ENCODE measurements at places on chromosomes 11 and 22.

GRCh38 chr11:114082415-114082748 lies 22.9 kb downstream of the ZBTB16 start:
- no peak for DNase-seq

DNA sequence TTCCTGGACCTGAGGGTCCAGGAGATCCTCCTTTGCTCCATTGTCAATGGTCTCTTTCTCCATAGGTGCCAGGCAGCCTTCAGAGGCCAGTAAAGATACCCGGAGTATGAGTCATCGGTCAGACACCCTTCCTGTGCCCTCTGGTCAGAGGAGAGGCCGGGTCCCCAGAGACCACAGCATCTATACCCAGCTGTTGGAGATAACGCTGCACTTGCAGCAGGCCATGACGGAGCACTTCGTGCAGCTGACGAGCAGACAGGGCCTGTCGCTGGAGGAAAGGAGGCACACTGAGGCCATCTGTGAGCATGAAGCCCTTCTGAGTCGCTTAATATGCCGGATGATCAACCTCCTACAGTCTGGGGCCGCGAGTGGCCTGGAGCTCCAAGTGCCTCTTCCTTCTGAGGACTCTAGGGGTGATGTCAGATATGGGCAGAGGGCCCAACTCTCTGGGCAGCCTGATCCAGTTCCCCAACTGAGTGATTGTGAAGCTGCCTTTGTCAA lies at the start of gene ACCSL:
TSS of gene ACCSL (plus strand) at position 51 of the 501 bp plus-strand sequence. CDS start at position 107, 56 bp downstream.
- no peak for DNase-seq

- DNase-seq = no peak
Observed at GRCh38 chr11:123654566-123655081, at the start of gene SCN3B. TSS of gene SCN3B (minus strand) at chr11:123654624. CDS start at chr11:123653801, 823 bp downstream.

- no peak for DNase-seq
Observed at GRCh38 chr11:94181943-94182342, 53.3 kb downstream of the PANX1 start.

DNA sequence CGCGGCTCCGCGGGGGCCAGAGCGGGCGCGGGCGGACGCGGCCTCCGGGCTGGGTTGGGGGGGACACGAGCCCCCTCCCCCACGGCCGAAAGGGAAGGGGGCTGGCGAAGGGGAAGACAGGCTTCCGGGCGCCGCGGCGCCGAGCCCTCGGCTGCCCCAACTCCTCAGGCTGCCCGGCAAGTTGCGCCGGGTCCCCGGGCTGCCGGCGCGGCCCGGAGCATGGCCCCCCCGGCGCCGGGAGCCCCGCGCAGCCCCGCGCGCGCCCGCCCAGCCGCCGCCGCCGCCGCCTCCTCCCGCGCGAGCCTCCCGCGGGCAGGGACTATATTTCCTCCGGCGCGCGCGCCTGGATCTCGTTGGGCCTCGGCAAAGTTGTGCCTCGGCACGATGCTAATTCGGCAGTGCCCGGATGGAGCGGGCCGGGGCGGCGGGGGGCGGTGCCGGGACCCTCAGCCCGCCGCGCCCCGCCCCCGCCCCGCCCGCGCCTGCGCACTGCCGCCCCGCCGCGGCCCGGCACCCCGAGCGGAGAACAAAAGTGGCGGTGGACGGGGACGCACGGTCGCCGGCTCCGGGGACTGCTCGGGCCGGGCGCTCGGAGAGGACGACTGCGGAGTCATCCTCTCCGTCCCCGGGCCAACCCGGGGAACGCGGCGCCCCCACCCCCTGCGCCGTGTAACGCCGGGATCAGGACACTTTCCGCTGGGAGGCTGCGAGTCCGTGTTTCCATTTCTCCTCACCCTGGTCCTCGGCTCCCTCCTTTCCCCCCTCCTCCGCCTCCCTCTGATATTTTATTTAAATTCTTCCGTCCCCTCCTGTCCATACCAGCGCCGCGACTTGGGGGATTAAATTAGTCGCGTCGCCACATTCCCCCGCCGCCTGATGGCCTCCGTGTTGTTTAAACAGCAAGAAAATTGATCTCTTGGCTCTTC lies at the start of gene PHF21B:
TSS of gene PHF21B (minus strand) at position 400 of the 926 bp plus-strand sequence. CDS start 456 bp downstream, outside the sequence.
- no peak for DNase-seq

DNA sequence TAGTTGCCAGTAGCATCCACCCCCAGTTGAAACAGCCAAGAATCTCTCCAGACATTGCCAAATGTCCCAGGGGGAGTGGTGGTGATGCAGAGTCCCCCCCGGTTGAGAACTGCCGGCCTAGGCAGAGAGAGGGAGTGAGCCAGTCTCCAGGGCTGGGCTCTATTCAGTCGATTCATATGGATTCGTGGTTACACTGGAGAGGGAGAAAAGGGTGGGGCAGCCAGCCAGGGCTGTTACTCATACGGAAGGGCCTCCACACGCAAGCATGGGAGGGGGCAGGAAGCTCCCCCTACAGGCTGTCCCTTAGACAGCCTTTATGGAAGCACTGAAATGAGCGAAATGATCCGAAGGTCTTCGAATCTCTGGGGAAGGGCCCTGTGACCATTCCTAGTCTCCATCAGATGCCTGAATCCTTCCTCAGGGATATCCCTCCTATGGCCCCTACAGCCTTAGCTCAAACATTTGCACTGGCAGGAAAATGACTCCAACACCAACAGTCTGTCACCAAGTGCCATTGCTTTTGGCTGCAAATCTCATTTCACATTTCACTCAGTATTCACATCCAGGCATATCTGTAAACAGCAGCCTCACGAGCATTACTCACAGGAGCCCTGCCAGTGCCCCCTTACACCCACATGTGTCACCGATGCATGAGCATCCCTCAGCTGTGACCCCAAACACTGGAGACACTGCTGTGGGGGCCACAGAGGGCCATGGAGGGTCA lies 18.4 kb upstream of the TLCD5 start:
- DNase-seq = no peak

DNA sequence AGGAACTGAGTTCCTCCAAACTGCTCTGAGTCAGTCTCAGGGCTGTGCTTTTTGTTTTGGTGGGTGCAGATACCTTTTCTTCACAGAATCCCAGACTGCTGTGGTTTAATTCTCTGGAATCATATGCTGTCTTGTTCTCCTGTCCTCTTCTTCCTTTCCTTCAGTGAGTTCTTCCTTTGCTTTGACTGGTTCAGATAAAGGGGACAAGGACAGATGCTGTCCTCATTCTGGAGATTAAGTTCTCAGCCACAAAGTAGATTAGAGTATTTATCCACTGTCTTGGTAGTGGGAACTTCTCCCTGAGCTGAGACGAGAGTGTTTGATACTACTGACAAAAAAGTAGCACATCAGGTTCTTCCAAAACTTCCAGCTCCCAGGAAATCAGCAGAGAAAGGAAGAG lies 13.3 kb downstream of the ZDHHC5 start:
- no peak for DNase-seq

DNA sequence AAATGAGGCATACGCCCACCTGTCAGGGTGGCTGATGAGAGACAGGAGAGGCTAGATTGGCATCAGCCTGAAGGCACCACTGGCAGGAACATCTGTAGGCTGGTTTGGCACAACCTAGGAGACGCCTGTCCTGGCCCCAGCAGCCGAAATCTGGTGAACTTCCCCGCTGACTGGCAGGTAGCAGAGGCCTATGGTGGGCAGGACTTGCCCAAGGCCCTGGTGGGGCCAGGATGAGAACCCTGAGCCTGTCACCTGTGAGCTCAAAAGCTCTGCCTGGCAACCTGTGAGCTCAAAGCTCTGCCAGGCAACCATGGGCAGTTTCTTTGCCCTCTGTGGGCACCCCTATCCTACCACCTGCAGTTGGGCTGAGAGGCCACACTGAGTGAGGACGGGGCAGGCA lies 2.5 kb downstream of the DERL3 start:
- no peak for DNase-seq

DNA sequence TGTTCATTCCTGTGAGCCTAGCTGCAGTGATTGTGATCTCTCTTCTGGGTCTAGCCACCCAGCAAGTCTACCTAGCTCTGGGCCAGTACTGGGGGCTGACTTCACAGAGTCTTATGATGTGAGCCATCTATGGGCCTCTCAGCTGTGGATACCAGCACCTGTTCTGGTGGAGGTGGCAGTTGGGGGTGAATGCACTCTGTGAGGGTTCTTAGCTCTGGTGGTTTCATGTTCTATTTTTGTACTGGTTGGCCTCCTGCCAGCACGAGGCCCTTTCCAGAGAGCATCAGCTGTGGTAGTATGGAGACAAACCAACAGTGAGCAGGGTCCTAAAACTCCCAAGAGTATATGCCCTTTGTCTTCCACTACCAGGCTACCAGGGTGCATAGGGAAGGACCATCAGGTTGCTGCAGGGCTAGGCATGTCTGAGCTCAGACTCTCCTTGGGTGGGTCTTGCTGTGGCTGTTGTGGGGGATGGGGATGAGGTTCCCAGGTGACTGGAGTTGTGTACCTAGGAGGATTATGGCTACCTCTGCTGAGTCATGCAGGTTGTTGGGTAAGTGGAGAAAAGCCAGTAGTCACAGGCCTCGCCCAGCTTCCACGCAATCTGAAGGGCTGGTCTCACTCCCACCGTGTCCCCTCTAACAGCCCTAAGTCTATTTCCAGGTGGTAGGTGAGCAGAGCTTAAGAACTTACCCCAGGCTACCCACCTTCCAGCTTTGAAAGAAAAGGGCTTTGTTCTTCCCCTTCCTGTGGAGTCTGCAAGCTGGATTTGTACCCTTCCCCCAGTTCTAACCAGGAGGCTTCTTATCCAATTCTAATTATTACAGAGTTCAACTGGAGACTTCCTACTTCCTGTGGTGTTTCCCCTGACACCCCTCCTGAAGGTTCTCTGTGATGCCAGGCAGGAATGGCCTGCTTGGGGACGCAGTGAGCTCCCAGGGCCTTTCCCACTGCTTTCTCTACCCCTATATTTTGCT lies 250.7 kb downstream of the LUZP2 start:
- DNase-seq = no peak

DNA sequence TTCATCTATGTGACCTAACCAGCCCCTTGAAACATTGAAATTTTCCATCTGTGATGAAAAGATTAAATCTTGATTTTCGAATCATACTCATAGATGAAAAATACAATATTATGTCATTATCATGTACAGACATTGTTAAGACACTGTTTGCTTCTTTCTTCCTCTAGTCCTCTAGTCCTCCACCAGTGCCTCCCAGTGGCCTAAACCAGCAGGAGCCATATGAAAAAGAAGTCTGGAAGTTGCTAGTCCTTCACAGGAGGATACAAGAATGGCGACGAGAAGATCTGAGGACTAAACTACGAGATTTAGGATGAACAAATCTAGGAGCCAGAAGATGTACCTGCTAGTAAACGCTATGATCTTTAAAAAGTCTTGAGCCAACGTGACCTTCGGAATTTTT lies 134.1 kb downstream of the SLC17A6 start:
- DNase-seq = no peak

DNA sequence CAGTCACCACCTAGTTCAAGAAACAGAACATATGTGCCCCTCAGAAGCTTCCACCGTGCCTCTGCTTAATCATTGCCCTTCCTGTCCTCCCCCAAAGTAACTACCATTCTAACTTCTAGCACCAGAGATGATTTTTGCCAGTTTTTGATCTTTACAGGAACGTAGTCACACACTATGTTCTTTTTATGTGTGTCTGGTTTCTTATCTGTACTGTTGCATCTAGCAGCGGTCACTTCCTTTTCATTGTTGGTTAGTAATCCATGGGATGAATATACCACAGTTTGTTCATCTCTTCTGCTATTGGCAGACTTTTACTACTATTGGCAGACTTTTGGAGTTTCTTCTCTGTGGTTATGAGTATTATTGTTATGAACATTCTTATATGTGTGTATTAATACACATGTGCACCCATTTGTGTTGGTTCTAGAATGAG lies 34.6 kb downstream of the SPECC1L start:
- DNase-seq = no peak

GRCh38 chr11:76023236-76024068 lies 182.8 kb downstream of the WNT11 start:
- no peak for DNase-seq

DNA sequence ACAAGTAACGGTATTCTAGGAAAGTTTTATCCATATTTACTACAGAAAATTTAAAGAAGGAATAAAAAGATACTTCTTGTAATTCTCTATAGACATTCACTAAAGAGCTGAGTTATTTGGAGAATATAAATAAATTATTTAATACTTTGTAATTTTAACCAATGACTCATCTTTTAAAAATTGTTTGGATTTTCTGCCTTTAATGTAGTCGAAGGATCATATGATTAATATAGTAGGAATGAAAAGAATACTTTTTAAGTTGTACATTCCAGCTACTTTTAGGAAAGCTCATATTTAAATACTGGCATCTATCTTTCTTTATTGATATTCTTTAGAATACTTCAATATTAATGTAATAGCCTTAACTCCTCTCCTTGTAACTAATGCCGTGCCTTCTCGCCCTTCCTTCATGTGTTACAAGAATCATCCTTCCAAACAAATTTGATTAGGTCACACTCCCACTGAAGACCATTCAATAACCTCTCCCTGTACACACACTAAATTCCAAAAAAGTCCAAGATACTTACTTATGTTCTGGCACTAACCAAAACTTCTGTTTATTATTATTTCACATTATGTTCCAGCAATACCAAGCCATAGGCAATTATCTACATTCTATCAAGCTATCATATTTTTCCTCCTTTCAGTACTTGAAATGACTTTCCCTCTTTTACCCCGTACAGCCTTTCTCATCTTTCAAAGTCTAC lies 501.9 kb downstream of the CNTN5 start:
- no peak for DNase-seq

DNA sequence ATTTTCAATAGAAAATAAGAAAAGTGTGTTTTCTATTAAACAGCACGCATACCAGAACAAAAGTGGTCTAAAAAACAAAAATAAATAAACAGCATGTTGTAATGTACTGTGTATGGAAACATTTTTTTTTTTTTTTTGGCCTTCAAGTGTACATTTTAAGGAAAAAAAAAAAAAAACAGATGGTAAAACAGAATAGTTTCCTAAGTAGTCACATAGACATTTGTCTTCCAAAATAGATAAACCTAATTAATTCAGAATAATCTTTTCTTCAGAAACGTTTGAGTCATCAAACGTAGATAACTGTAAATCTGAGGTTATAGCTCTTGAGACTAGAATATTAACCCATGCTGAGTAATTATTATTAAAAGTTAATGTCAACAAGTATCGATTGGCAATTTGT lies 396 bp upstream of the CFAP300 start:
- DNase-seq = no peak

DNA sequence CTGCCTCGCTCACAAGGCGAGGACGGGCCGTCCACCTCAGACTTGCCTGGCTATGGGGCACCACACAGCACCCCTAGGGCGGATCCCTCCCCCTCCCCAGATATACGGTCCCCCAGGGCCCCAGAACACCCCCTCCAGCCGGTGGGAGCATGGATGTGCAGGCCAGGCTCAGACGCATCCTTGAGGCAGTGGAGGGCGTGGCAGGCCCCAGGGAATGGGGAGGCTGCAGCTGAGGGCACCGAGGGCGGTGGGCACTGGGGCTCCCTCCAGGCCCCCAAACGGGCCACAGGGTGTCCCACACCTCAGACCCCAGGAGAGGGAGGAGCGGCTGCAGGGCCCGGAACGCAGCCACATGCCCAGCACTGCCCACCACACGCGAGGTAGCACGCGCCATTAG lies 12.1 kb downstream of the TTLL8 start:
- no peak for DNase-seq

DNA sequence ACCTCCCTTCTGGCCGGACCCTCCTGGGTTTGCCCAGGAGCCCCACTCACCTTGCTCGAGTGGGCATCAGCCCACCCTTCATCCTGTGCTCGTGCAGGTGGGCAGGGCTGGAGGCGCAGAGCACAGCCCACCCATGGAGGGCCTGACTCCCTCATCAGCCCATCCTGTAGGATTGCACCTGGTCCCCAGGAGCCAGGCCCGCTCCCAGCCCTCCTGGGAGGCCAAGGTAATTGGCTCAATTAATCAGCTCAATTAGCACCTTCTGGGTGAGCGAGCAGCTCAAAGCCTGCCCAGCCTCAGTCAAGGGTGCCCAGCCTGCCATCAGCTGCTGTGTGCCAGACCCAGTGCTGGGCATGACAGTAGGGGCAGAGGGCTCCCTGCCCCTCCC lies 58.1 kb upstream of the NECTIN1 start:
- no peak for DNase-seq
